Fibroblast of mammary gland (primary cell): ENCODE measurements at places on chromosomes 3 and 15.

DNA sequence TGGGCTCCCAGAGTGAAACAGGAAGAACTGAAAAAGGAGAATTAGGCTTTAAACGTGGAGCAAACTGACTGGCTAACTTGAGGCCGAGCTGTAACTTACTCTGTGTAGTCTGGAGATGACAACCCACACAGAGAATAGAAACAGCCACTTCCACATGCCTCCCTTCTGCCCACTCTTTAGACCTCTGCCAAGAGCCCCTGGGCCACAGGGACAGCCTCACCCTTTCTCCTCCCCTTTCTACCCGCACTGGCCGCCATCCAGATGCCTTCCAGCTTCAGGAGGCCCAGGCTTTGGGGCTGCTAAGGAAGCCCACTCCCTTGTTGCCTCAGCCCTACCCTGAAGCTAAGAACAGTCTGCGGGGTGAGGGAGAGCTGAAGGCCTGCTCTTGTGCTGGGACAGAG is 6.8 kb downstream of the ARHGAP31 start:
- DNase-seq, result no peak

- no peak for DNase-seq
Measured at GRCh38 chr3:55828712-55829111, 341.6 kb upstream of the WNT5A start.

GRCh38 chr15:88016406-88016805 is 240.1 kb downstream of the NTRK3 start:
- DNase-seq, result no peak

GRCh38 chr3:189160519-189161309 is 11.1 kb upstream of the TPRG1 start:
- DNase-seq, result no peak

DNA sequence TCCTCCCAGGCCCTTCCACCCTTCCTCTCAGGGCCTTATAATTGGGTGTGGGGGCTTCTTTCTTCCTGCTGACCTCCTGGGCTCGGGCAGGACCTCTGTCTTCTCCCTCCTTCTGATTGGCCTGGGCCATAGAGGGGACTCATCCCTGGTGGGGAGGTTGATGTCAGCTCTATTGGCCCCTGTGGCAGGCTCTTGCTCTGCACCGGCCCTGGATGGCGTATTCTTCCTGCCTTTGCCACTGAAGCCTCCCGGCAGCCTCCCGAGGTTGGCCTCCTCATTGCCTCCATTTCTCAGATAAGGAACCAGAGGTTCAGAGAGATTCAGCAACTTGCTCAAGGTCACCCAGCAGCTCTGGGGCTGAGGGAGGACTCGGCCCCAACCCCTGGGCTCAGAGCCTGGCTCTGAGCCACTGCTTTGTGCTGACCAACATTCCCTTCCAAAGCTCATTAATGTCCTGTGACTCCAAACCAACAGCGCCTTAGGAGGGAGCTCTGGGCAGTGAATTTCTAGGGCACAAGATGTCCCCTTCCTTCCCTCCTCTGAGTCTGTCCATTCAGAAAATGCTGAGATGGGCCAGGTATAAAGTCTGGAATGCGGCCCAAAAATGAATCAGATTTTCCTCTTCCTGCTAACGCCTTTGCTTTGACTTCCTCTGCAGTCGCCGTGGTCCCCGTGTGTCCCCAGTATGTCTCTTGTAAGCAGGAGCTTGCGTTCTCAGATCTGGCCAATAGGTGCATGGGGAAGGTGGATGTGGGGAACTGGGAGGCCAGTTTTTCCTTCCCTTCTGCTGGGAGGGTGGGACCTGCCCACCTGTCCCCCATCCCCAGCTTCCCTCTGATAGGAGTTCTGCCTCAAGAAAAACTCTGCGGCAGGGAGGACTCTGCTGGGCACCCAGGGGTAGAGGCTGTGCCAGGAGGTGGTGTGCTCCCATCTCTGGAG is 74.2 kb downstream of the HMCES start:
- no peak for DNase-seq

DNA sequence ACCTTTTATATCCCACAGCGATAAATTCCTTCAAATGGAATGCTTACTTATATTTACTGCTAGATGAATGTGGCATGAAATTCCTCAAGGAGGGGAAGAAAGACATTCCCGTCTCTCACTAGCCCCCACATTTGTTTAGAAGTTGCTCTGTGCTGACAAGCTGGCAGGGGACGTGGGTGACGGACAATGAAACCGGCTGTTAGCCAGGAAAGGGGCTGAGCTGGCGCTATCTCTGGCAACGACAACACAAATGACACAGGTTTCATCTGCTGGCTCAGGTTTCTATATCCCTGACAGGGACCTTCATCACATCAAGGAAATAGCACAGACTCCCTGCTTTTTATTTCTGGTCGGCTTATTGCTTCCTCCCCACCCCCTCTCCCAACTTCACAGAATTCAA is 15.8 kb downstream of the RUVBL1 start:
- no peak for DNase-seq

- no peak for DNase-seq
Measured at GRCh38 chr3:46412786-46413298, 5.8 kb downstream of the CCRL2 start.

DNA sequence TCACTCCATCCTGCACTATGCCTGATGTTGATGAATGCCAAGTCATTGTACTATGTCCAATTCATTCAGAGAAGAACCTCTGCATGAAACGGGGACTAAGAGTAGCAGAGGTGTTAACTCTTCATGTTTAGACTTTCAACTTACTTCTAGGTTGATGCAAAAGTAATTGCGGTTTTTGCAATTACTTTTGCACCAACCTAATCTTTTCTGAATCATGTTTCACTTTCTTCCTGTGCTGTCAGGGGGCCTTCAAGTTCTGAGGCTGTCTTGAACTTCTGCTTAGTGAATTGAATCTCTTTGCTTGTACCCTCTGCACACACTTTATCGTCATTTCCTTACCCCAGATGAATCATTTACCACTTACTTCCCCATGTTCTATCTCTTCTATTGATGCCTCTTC is 636.2 kb downstream of the NAALADL2 start:
- DNase-seq, result no peak
